Activated CD8-positive, alpha-beta memory T cell treated with anti-CD3 and anti-CD28 coated beads, Interleukin-2, amount 10 ng/mL, durations not matched to agents 7 days and 5 days (primary cell): ENCODE measurements at places on chromosomes 7 and 10. TPM values are rescaled to one million over a fixed set of nuclear protein-coding genes. Genes with fewer than 3 reads are reported as not detected.

The PGAM2 gene
- 0.58 TPM for total RNA-seq

The PRKCQ gene
- 58.7 TPM for total RNA-seq

The INMT gene
- total RNA-seq: not detected

The PNLIPRP1 gene
- not detected for total RNA-seq

The RTKN2 gene
- 2.9 TPM for total RNA-seq

The PHKG1 gene
- total RNA-seq: 2.5 TPM

The LAMB4 gene
- total RNA-seq: not detected

The HOGA1 gene
- total RNA-seq: not detected

The SEMA3C gene
- total RNA-seq: not detected

The SPDYE1 gene
- not detected for total RNA-seq

The MCM10 gene
- total RNA-seq: 78.2 TPM

The SLC13A4 gene
- total RNA-seq: not detected

The VSTM2A gene
- not detected for total RNA-seq

The AUTS2 gene
- total RNA-seq: 24.4 TPM

The MMP21 gene
- total RNA-seq: not detected

The TWIST1 gene
- 0.55 TPM for total RNA-seq

The ZNF277 gene
- total RNA-seq: 15.8 TPM

The RHBDD2 gene
- total RNA-seq: 48.0 TPM

The NKX2-3 gene
- total RNA-seq: not detected

The LIPF gene
- not detected for total RNA-seq

The STARD3NL gene
- 40.0 TPM for total RNA-seq

The SLC16A9 gene
- 0.16 TPM for total RNA-seq

The SFRP5 gene
- not detected for total RNA-seq

The PTPRN2 gene
- 5.7 TPM for total RNA-seq

The TMEM184A gene
- not detected for total RNA-seq

The ABCB4 gene
- total RNA-seq: not detected

The CPA2 gene
- total RNA-seq: not detected

The CYP26A1 gene
- total RNA-seq: not detected

The TRA2A gene
- total RNA-seq: 108 TPM
